Stimulated activated CD4-positive, alpha-beta T cell treated with anti-CD3 and anti-CD28 coated beads, TNF-alpha, amount 100 ng/mL, for 1 hour (primary cell): ENCODE measurements at places on chromosomes 1 and 21.

DNA sequence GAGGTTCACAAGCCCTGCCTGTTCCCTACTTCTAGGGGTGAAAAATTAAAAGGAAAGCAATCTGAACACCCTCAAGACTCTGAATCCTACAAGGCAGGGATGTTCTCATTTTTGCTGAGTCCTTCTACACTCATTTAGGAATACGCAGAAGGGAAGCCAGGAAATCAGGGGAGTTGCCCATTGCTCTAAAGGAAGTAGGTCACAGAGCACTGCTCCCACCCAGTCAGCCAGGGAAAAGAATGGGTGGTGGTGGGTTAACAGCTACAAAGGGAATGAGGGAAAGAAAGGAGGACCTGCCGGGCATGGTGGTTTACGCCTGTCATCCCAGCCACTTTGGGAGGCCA is 2.4 kb upstream of the CTTNBP2NL start:
- no peak for DNase-seq

GRCh38 chr1:14262637-14263036 is 335.8 kb upstream of the KAZN start:
- DNase-seq, result no peak

DNA sequence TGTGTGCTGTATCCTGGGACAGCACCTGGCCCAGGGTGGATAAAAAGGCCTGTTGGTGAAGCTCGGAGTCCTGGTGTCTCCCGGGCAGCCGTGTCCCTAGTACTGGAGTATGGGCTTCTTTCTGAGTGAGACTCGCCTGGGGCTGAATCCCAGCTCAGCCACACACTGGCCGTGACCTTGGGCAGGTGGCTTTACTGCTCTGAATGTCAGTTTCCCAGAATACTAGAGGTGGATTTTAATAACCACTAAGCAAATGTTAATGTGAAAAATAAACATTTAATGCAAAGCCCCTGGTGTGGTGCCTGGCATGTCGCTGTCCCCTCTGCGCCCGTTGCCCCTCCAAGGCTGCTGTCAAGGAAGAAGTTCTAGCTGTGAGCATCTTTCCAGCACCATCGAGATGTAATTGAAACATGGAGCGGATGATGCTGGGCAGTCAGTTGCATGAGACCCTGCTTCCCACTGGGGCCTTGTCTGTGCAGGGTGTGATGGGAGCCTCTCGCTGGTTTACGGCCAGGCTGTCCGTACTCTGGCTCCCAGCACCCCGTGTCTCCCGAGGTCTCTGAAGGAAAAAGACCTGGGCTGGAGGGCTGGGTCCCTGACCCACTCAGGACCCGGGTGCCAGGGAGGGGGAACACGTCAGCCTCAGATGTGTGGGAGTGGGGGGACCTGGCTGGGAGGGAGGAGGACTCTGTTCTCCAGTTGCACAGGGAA is 527.8 kb downstream of the MATN1 start:
- no peak for DNase-seq

DNA sequence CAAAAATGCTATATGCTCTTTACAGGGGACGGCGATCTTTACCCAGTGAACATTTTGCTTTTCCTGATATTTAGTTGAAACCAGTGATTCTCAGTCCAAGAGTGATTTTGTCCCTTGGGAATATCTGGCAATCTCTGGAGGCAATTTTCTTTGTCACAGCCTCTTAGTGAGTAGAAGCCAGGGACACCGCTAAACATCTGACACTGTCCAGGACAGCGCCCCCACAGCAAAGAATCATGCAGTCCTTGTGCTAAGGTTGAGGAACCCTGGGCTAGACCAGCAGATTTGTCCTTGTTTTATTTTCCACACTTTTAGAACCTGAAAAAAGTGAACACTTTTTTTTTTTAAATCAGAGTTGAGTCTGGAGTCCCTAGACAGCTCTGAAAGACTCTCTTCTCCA is 13.1 kb downstream of the EVA1C start:
- DNase-seq, result no peak

GRCh38 chr1:179151908-179152682 is 70.2 kb downstream of the TOR3A start:
- no peak for DNase-seq
